ENCODE measurements at places on chromosomes 6 and 20.

DNA sequence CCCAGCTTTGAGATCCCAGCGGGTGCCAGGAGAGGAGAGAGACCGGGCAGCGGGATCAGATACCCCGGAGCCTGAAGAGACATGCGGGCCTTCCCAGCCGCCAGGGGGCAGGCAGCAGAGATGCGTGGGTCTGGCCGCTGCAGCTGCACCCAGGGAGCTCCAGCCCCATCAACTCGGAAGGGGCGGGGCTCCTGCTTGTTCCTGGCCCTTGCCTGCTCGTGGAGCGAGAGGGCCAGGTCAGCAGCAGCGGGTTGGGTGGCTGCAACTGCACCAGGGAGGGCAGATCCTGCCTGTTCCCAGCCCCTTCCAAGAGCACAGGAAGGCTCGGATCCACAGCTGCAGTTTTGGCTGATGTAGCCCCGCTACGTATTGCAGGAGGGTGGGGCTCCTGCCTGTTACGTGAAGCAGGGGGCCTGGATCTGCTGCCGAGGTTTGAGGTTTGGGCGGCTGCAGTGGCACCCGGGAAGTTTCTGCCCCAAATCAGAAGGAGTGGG lies 532.8 kb downstream of the RFPL4B start:
- no peak for DNase-seq

GRCh38 chr6:90372885-90373284 lies 76.2 kb upstream of the BACH2 start:
- DNase-seq = no peak

DNA sequence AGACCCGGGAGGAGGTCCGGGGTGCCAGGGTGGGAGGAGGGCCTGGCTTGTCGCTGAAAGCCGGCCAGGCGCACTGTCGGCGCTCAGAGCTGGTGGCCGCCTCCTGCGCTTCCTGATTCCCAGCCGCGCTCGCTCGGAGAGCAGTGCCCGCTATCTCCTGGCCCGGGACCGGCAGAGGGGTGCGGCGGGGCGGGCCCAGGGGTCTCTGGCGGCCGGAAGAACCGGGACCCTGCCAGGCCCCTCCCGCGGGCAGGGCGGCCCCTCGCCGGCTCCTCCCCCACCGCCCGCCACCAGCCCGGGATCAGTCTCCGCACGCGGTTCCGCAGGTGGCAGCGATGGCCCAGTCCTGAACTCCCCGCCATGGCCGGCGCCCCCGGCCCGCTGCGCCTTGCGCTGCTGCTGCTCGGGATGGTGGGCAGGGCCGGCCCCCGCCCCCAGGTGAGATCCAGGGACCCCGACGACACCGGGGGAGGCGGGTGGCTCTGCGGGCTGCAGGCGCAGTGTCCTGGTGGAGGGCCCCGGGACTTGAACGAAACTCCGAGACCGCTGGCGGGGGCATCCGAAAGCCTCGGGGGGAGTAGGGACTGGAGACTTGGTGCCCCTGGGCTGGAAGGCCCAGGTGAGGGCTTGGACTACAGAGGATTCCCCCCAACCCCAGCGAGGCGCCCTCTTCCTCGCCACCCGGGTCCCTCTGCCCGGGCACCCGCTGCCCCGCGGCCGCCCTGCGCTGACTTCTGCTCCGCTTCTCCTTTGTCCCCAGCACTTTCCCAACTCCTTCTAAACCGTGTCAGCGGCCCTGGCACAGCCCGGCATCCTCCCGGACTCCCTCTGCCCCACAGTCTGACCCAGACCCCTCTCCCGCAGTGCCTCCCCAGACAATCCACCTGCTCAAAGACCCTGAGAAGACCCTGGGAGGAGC lies at the start of gene GLP1R:
Gene GLP1R (plus strand): TSS at position 301 of the 919 bp plus-strand sequence. CDS start 60 bp downstream, at position 361.
- DNase-seq = no peak

- no peak for DNase-seq
Observed at GRCh38 chr6:164690702-164691500, 618.5 kb downstream of the C6orf118 start.

DNA sequence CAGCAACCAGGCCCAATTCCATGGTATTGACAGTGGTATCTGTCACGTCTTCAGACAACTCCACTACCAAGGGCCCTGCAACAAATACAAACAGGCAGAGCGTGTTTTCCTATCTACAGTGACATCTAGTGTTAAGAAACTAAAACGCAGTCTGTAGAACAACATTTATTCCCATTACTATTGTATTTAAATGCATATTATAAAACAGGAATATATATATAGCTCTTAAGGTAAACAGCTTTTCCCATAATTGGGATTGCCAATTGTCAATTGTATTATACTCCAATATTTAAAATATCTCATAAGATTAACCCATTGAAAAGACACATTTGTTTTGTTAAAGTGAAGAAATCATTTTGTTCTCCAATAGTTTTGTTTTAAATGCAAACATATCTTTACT lies 97.2 kb downstream of the KIF16B start:
- no peak for DNase-seq
